Smooth muscle cell of trachea (primary cell): ENCODE measurements at places on chromosomes 7 and 10. TPM values are rescaled to one million over a fixed set of nuclear protein-coding genes. Genes with fewer than 3 reads are reported as not detected.

Gene PRTFDC1
- total RNA-seq, result 31.8 and 71.3 TPM in 2 replicates

Gene DYNC1I1
- total RNA-seq, result 0.66 and 1.9 TPM in 2 replicates

Gene CTBP2
- total RNA-seq, result 78.1 and 85.5 TPM in 2 replicates

Gene ZP3
- 0.87 and 7.1 TPM in 2 replicates for total RNA-seq

Gene SKIDA1
- 0.73 and 0.99 TPM in 2 replicates for total RNA-seq

Gene OR2A7
- total RNA-seq, result 0.29 and 0.33 TPM in 2 replicates

Gene SLC26A4
- total RNA-seq, result 0.33 and 1.7 TPM in 2 replicates

Gene GOLGA7B
- total RNA-seq, result not detected in 2 replicates

Gene PANK1
- total RNA-seq, result 7.1 and 11.6 TPM in 2 replicates

Gene CTAGE4
- total RNA-seq, result 1.3 and 2.0 TPM in 2 replicates

Gene NUTM2E
- total RNA-seq, result 0.15 TPM in 1 of 2 replicates, not detected in the other

Gene OR13A1
- total RNA-seq, result not detected in 2 replicates

Gene MDFIC
- total RNA-seq, result 57.7 and 61.7 TPM in 2 replicates

Gene SEPHS1
- 29.9 and 32.6 TPM in 2 replicates for total RNA-seq

Gene ABCB1
- total RNA-seq, result 10.5 and 11.9 TPM in 2 replicates

Gene TUBB8
- 0.15 TPM in 1 of 2 replicates, not detected in the other for total RNA-seq

Gene GNGT1
- not detected in 2 replicates for total RNA-seq

Gene PCLO
- under 0.01 and 0.33 TPM in 2 replicates for total RNA-seq

Gene TFR2
- total RNA-seq, result 0.33 TPM in 1 of 2 replicates, not detected in the other

Gene MMP21
- 0.17 TPM in 1 of 2 replicates, not detected in the other for total RNA-seq

Gene KCNIP2
- 0.29 and 0.66 TPM in 2 replicates for total RNA-seq

Gene SERPINE1
- total RNA-seq, result 123 and 260 TPM in 2 replicates

Gene CLCN1
- total RNA-seq, result not detected in 2 replicates

Gene MBL2
- not detected in 2 replicates for total RNA-seq

Gene TYW1
- total RNA-seq, result 20.1 and 23.2 TPM in 2 replicates

Gene FFAR4
- not detected in 2 replicates for total RNA-seq

Gene CUZD1
- 0.58 and 0.66 TPM in 2 replicates for total RNA-seq

Gene XPNPEP1
- 105 and 172 TPM in 2 replicates for total RNA-seq

Gene GIMAP6
- total RNA-seq, result 0.15 TPM in 1 of 2 replicates, not detected in the other

Gene IL6
- total RNA-seq, result 2.2 and 15.1 TPM in 2 replicates

Gene LIPK
- total RNA-seq, result not detected in 2 replicates

Gene FXYD4
- total RNA-seq, result not detected in 2 replicates

Gene GRID2IP
- total RNA-seq, result 0.15 TPM in 1 of 2 replicates, not detected in the other

Gene HYAL4
- 0.17 and 0.44 TPM in 2 replicates for total RNA-seq

Gene PNLIPRP3
- 0.17 TPM in 1 of 2 replicates, not detected in the other for total RNA-seq

Gene SFTPA1
- total RNA-seq, result not detected in 2 replicates

Gene SLC35G1
- 4.1 and 6.0 TPM in 2 replicates for total RNA-seq

Gene CYP3A4
- not detected in 2 replicates for total RNA-seq

Gene LCOR
- 15.2 and 20.8 TPM in 2 replicates for total RNA-seq

Gene EIF5AL1
- 0.17 and 0.58 TPM in 2 replicates for total RNA-seq

Gene SLC18A3
- total RNA-seq, result not detected in 2 replicates

Gene NANOS1
- total RNA-seq, result 0.29 and 1.5 TPM in 2 replicates

Gene ADAM22
- total RNA-seq, result 1.0 and 1.5 TPM in 2 replicates

Gene GNAT3
- not detected in 2 replicates for total RNA-seq

Gene ASL
- total RNA-seq, result 35.1 and 59.9 TPM in 2 replicates

Gene PON1
- not detected in 2 replicates for total RNA-seq

Gene FHIP2A
- 26.5 and 27.5 TPM in 2 replicates for total RNA-seq

Gene C10orf88
- 8.8 and 10.3 TPM in 2 replicates for total RNA-seq

Gene ASNS
- 49.3 and 53.2 TPM in 2 replicates for total RNA-seq

Gene NRCAM
- total RNA-seq, result 0.50 and 1.5 TPM in 2 replicates

Gene LOXL4
- total RNA-seq, result 14.1 and 78.2 TPM in 2 replicates

Gene CAV2
- 79.1 and 98.3 TPM in 2 replicates for total RNA-seq

Gene GRID1
- total RNA-seq, result under 0.01 TPM in 1 of 2 replicates, not detected in the other

Gene TCAF2
- total RNA-seq, result 2.6 and 5.2 TPM in 2 replicates

Gene PLEKHS1
- total RNA-seq, result under 0.01 TPM in 1 of 2 replicates, not detected in the other

Gene MOSPD3
- total RNA-seq, result 7.1 and 7.9 TPM in 2 replicates

Gene ITPRID1
- total RNA-seq, result not detected in 2 replicates

Gene ZNF503
- 17.3 and 22.7 TPM in 2 replicates for total RNA-seq
